ENCODE measurements at places on chromosomes 13 and 19.

DNA sequence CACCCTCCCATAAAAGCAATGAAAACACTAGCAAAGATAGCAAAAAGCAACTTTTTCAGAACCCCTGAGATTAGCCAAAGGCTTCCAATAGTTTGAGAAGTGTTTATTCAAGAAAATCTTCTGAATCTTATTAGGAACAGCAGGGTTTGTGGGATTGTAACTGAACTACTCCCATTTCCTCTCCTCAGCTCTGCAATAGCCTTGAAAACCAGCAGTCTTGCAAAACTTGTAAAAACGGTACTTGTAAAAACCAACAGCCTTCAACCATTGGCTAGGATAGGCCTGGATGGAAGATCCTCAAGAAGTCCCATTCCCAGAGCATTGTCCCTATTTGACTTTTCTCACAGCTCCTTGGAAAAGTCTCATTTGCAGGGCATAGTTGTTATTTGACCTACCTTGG is 12.1 kb downstream of the RNASEH2B start:
- no peak for DNase-seq

GRCh38 chr19:40155749-40156265 is 35.4 kb upstream of the MAP3K10 start:
- no peak for DNase-seq

DNA sequence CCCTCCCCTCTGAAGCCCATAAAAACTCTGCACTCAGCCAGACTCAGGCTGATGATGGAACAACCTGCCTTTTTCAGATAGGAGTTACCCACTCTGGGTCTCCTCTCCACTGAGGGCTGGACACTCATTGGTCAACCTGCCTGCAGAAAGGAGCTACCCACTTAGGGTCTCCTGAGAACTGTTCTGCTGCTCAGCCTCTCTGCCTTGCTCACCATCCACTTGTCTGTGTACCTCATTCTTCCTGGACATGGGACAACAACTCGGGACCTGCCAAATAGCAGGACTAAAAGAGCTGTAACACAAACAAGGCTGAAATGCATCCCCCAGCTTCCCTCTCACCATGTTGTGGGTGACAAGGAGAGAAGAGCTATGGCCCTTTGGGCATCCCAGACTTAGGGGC is 18.4 kb upstream of the RCBTB2 start:
- DNase-seq: no peak

DNA sequence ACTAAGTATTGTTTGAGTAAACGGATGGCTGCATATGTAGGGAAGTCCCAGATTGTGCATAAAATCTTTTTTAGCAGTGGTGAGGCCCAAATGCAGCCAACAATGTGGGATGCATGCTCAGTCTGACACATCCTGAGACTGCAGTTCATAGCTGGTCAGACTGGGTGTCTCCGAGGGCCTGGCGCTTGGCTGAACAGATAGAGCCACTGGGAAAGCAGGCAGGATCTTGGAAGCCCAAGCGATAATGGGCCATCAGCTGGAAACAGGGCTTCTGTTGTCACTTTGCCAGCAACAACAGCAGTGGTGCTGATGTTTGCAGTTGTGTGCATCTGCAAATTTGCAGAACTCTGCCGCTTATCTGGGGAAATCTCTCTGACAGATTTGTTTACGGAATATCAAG is 36.1 kb downstream of the MTUS2 start:
- DNase-seq: no peak

DNA sequence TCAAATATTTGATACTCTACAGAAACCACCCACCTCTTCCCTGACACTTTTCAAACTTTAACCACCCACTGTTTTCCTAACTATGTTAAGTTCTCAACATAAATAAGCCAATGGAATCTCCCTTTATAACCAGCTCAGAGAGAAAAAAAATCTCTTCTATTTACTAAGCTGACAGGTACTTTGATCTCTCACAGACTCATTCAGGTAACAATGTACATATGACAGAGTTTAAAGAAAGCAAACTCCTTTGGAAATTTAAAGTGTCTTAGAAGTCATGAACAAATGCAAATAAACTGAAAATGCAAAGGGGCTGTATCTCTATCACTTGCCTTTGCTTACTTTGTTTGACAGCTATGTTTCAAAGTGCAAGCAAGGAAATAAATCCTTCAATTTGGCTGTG is 109.3 kb downstream of the KLF12 start:
- no peak for DNase-seq
